ENCODE measurements at places on chromosomes 13 and 19.
A peak's percentile ranks its signal among the peaks of the same experiment; 100 is the strongest.

DNA sequence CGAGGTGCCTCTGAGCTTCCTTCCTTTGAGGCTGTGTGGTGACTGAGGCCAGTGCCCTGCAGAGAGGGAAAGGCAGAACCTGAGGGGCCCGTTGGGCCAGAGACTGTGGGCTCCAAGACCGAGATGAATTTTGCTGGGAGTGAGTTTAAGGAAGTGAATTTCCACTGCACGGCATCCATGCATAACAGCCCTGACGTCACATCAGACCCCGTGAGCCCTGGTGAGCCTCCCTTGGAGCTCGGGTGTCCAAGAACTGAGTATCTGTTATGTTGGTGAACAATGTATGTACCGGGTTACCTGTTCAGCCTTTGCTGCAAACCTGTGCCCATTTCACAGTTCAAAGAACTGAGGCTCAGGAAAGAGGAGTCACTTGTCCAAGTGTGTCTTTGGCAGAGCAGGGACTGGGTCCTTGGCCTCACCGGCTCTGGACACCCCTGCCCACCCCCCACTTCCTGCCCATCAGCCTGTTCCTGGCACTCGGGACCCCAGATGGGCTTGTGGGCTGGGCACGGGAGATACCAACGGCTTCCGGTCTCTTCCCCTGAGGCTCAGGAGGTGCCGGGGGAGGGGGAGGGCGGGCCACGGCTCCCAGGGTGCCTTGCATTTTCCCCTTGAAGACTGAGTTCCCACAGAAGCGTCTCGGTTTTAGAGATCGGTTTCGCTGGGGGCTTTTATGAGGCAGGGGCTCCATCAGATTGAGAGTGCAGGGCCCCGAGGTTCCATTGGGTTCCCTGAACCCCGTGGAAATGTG lies 33.7 kb downstream of the NFILZ start:
- DNase-seq: no peak

DNA sequence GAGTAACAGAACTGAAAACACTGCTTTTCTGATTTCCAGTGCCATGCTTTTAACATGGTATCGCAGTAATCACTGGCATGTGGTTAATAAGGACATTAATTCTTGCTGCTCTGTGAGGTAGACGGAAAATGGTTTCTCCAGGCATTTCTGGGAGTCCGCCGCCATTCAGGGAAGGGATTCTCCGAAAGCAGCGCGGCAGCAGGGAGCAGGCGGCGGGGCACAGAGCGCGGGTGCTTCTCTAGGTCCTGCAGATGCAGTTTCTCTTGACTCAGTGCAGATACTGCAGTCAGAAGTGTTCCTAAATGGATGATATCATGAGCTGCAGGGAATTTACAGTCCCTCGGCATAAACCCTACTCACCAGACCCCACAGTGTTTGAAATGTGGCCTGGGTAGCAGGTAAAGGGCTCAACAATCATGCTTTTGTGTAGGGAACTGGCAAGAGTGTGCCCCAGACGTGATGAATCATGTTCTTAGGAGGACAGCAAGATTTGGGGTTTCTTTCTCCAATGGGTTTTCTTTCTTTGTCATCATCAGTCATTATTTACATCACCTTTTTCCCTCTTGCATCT lies 338.6 kb upstream of the ARGLU1 start:
- DNase-seq: no peak

GRCh38 chr19:17949956-17950309 lies 17.0 kb upstream of the KCNN1 start:
- no peak for DNase-seq

DNA sequence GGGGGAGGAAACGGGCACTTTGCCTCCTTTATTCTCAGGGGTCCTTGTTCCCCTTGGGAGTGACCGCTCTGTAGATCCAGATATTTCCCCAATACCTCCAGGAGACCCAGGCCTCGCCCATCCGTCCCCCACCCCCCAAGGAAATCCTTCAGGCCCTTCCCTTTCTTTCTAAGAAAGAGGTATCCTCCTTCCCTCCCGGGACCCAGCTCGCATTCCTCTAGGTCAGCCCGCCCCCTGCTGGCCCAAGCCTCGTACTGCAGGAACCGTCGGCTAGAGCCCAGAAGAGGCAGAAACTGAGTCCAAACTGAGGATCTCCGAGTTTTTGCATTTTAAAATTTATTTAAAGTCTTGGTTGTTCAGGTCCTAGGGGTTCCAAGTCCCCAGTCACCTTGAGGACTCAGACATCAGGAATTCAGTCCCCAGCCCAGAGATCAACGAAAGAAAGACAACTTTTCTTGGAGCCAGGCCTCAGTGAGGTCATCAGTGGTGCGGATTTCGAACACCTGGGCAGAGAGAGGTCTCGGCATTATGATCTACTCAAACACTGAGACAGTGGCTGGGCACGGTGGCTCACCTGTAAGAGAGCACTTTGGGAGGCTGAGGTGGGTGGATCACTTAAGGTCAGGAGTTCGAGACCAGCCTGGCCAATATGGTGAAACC lies 7.5 kb upstream of the LRFN1 start:
- peak; percentile 67 for DNase-seq

DNA sequence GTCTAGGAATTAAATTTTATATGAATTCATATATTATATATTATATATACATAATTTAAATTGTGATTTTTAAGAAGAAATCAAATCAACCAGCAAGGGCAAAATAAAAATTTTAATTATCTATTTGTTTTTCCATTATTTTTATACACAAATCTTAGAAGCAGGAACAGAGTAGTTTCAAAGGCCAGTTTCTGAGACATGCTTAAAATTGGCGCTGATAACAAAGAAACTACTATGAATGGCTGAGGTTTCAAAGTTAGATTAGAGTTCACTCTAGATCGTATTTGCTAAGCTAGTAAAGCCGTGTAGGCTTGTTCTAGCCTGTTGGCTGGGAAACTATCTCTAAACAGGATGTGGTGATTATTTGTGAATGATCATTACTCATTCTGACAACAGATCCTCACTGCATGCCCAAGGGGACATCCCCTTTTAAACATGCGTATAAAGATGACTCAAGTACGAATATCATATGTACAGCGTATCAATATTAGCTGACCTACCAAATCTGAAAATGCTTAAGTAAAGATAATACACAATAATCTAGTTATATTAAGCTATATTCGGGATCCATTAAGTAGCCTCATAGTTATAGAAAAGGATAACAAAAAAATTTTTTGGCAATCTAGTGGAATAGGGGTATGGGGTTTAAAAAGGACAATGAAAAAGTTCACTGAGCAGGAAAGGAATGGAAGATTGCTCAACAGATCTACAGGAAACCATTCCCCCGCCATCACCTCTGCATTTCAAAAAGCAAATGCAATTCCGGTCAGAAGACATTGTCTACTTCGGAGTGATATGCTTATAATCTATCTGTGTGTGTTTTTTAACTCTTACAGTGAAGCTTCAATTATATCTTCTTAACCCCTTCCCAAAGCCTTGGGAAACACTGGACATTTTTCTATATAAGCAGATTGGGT lies 150.1 kb downstream of the SHISA2 start:
- peak; percentile 30 for DNase-seq

- DNase-seq: no peak
Measured at GRCh38 chr13:28370448-28370847, 124.5 kb downstream of the FLT1 start.

- DNase-seq: no peak
Measured at GRCh38 chr13:33318744-33319143, 33.2 kb upstream of the STARD13 start.

- DNase-seq: no peak
Measured at GRCh38 chr19:34075661-34076091, 96.6 kb upstream of the LSM14A start.
